ENCODE measurements at places on chromosomes 2 and 18.

DNA sequence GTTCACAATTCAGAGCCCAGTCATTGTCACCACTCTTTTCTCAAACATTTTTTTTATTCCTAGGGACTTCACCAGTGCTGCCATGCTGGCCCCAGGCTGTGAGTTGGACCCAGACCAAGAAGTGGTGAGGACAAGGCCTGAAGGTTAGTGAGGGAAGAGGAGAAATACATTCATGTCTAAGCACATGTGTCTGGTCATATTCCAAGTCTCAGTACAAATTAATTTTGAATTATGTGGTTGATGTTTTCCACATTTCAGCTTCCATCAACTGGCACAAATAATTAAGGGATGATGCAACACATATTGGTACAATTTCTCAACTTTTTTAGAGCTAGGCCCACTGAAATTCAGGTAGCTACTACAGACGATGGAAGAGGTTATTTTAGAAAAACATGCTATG lies 106.6 kb upstream of the UPP2 start:
- no peak for DNase-seq

DNA sequence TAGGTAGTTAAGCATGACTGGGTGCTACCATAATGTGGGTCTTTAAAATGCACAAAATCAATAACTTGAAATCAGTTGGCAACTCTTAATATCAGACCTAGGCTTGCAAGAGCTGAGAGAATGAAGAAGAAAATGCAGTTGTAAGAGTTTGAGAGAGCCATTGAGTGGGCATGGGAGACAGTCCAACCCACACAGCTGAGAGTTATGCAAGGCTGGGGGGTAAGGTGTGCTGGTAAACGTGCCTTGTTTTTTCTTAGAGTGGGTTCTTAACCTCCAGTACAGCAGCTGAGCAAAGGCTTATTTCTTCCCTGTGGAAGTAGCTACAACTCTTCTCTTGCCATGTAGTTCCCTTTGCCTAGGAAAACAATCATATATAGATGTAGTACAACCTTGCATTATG lies 20.2 kb upstream of the CCDC178 start:
- no peak for DNase-seq

DNA sequence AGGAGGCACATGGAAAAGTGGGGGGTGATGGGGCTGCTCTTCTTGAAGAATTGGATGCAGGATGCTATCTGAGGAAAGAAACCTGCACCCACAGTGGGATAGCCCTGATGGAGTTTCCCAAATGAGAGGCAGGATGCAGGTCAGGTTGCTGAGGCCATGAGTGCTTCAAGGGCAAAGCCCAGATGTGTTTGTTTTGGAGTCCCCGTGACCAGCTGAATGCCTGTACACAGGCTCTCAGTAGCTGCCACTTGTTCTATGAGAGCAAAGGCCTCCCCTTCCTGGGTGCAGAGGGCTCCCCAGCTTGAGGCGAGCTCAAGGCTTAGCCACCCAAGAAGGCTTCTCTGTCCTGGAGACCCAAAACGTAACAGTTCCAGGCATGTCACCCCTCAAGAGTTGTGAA lies 192.7 kb downstream of the SEPTIN10 start:
- DNase-seq, result no peak

- peak; percentile 99 for DNase-seq
These were observed 897 bp downstream of the NFE2L2 start for GRCh38 chr2:177263451-177264208.

GRCh38 chr18:71020342-71021029 lies 731.6 kb downstream of the SOCS6 start:
- DNase-seq, result no peak

GRCh38 chr2:64763126-64763525 lies 109.4 kb upstream of the SERTAD2 start:
- DNase-seq, result no peak

GRCh38 chr2:48356701-48357325 lies 173.1 kb upstream of the STON1 start:
- peak; percentile 38 for DNase-seq

DNA sequence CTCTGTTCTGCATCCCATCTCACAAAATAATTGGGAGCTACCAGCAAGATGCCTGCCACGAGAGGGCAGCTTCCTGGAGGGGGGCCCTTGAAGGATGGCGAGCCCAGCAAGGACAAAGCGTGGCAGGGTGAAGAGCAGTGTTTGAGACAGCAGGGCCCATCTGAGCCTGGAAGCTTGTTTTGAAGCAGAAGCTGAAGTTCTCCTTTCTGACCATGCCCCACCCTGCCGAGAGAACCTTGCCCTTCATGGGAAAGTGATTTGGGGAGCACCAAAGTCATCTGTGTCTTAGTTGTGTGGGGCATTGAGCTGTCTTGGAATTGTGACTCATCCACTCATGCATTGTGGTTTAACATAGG lies 216.3 kb downstream of the BCL11A start:
- peak; percentile 9 for DNase-seq

DNA sequence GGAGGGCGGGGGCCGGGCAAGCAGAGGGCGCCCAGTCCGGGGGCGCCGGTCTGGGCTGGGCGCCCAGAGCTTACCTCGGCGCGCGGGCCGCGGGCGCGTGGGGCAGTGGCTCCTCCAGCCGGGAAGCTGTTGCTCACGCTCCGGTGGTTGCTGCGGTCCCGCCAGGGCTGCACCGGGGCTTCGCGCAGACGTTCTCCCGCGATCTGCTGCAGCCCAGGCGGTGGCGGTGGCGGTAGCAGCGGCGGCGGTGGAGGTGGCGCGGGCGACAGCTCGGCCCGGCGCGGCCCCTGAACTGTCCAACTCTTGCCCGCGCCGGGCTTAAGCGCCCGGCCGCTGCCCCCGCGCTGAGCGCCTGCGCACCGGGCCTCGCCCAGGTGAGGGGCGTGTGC lies 391 bp downstream of the ZNF385B start:
- DNase-seq, result no peak

DNA sequence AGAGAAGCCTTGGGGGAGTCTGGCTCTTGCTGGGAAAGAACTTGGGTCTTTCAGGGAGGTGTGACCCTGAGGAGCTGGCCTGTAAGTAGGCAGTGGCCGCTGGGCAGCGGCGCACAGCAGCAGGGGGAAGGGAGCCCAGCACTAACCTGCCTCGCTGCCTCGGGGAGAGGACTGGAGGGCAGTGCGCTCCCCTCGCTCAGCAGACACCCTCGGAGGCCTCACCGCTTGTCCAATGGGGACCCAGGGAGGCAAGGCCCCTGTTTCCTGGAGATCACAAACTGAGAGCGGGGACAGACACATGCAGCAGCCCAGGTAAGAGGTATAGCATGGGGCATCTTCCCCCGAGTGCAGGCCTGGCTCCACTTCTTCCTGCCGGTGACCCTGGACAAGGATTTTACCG lies 3.3 kb downstream of the DNMT3A start:
- DNase-seq, result no peak

- no peak for DNase-seq
These were observed 224.5 kb upstream of the CDH20 start for GRCh38 chr18:61108706-61109105.

- no peak for DNase-seq
These were observed 181.0 kb downstream of the PDE11A start for GRCh38 chr2:177891533-177891932.

GRCh38 chr18:48957136-48957535 lies 6.4 kb upstream of the SMAD7 start:
- DNase-seq, result peak; percentile 64

DNA sequence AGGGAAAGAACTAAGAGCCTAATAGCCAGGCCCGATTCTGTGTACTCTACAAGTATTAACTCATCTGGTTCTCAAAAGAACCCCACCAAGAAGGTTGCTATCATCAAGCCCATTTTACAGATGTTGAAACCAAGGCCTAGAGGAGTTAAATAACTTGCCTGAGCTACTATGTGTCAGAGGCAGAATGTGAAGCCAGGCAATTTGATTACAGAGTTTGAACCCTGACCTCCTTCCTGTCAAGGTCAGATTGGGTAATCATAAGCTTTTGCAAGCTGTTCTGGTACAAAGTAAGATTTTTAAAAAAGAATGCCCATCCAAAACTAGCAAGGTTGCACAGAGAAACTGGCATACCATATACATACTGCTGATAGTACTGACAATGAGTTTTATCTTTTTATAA lies 227.1 kb downstream of the HAUS1 start:
- DNase-seq, result no peak

DNA sequence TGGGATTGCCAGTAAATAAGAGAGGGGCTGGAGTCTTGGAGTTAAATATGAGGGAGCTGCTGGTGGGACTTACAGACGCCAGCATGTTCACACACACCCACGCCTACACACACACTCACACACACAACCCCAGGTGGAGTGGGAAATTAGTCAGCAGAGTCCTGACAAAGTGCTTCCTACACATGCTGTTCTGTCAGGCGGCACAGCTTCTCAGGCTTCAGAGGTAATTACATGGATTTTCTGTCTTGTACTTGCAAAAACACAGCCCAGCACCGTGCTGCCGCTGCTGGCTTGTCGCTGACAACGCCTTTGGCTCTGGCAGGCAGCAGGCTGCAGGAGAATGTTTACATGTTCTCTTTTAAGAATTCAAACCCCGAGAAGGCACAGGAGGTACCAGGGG lies 1186.3 kb upstream of the CELF4 start:
- DNase-seq, result no peak

GRCh38 chr18:54261894-54262293 lies 7.4 kb upstream of the POLI start:
- no peak for DNase-seq

DNA sequence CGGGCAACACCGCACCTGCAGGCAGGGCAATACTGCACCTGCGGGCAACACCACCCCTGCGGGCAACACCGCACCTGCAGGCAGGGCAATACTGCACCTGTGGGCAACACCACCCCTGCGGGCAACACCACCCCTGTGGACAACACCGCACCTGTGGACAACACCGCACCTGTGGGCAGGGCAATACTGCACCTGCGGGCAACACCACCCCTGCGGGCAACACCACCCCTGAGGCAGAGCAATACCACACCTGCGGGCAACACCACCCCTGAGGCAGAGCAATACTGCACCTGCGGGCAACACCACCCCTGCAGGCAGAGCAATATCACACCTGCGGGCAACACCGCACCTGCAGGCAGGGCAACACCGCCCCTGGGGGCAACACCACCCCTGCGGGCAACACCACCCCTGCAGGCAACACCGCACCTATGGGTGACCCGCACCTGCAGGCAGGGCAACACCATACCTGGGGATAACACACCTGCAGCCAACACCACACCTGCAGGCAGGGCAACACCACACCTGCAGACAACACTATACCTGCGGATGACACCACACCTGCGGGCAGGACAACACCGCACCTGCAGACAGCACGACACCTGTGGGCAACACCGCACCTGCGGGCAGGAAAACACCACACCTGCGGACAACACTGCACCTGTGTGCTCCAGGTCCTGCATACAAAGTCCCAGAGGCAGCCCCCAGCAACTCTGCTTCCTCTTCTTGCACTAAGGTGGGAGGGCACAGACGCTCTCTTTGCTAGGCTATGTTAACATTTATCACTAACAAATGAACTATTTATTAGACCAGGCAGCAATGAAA lies 57.7 kb downstream of the EIPR1 start:
- no peak for DNase-seq

DNA sequence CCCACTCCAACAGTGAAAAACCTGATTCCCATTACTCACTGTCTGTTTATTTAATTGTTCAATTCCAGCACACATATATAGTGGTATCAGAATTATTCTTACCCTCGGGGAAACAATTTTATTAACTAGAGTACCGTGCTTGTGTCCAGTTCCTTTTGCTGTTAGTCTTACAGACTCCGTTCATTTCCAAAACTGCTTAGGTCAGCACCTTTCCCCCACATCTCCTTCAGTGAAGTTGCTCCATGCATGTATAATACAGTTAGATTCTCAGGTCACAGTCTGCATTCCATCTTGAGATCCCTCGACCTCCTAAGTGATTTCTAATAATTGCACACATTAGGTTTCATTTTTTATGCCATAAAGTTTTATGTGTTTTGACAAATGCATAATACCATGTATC lies 56.3 kb upstream of the ZNF521 start:
- DNase-seq, result no peak

- no peak for DNase-seq
These were observed 60.5 kb upstream of the GALNT5 start for GRCh38 chr2:157196956-157197355.

DNA sequence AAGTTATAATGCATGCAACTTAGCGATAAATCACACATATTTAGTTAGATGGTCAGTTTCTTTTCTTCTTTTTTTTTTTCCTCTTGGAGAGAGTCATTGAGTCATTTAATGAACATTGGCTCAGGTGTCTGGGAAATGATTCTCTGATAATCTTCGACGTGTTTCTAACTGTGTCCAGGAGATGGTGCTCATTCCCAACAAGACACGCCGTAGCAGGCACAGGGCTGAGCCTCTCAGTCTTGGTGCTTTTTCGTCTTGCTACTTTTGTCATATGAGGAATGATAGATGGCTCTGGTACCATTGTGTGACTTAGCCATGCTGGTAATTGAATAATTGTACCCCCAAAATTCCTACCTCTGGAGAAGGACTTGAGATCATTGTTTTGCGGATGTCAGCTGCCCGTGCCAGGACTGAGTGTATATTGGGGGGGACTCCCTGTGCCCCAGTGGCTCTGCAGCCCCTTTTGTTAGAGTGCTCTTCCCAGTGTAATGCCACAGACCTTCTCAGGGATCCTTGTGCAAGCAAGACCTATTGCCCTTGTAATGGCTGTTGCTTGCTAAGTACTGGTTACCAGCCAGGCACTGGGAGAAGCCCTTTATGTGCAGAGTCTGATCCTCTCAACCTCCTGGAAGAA lies 107.6 kb upstream of the CYRIA start:
- DNase-seq, result peak; percentile 42

DNA sequence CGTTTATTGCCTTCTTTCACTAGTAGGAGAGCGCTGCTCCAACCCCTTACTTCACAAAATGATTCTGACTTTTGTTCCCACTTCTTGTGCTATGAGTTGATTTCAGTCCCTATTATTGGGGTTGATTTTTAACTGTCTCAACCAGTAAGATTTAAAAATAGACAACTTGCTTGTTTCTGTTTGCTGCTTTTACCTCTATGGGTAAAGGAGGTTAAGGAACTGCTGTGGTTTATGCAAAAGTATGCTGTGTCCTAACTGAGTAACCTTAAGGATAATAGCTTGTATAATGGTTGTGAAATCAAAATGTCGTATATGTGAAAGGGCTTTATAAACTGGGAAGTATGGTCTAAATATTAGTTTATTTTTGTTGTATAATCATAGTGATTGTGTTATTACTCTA lies 22.6 kb downstream of the ALMS1 start:
- DNase-seq, result no peak

DNA sequence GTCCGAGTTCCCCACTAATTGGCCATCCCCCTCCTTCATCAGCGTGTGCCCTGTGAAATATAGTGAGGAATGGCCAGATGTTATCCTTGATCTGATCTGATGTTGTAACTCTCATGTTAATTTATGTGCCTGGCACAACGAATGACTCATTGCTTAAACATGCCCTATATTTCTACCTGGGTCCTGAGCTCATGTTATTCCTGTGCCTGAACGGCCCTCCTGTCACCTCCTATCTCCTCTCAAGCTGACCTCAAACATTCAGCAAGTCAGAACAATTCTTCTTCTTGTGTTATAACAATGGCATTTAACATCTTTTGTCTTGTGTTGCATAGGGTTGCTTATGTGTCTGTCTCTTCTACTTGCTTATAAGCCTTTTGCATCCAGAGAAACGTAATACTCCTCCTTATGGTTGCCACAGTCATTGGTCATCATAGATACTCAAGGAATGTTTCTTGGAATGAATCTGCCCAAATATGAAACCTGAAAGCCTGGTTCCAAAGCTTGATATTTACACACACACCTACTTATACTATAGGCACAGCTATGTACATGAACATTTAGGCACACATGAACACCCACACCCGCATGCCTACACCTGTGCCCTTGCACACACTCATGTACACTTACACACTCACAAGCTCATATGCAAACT lies 80.2 kb upstream of the PHLPP1 start:
- DNase-seq, result no peak

GRCh38 chr2:19883486-19883885 lies 18.3 kb downstream of the TTC32 start:
- DNase-seq, result no peak

Measured in AG10803 (cell line).